ENCODE measurements at places on chromosomes 12 and 14.

DNA sequence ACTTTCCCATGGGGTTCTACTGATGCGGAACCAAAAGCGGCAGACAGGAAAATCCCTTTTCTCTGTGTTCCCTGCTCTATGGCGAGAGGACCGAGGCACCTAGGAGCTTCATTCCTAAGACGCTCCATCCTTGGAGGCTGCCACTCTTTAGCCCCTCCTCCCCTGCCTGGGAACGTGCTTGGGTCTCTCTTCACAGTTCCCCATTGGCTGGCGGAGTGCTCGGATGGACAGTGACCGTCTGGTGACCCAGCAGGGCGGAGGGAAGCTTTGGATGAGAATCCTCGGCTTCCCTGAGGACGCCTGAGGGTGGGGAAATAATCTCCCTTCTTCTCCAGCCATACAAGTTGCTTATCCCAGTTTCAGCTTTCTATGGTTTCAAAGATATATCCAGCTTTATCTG is 37.3 kb downstream of the KCNA5 start:
- DNase-seq: no peak

GRCh38 chr14:60294411-60295069 is 45.5 kb downstream of the PPM1A start:
- DNase-seq: no peak

DNA sequence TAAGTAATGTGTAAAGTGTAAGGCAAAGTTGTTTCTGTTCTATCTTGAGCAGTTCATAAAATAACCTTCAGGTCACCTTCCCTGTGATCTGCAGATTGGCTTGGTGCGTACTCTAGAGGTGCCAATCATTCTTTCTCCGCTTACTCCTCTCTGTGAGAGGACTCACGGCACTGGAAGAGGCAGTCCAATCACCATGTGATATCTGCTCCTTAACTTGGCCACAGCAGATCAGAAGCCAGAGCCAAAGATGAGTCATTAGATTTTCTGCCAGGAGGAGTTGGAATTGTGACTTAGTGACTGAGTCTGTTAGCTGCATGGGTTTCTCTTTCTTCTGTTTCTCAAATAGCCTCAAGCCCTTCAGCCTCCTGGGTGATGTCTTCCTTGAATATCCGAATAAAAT is 165.5 kb downstream of the SLC41A2 start:
- no peak for DNase-seq

DNA sequence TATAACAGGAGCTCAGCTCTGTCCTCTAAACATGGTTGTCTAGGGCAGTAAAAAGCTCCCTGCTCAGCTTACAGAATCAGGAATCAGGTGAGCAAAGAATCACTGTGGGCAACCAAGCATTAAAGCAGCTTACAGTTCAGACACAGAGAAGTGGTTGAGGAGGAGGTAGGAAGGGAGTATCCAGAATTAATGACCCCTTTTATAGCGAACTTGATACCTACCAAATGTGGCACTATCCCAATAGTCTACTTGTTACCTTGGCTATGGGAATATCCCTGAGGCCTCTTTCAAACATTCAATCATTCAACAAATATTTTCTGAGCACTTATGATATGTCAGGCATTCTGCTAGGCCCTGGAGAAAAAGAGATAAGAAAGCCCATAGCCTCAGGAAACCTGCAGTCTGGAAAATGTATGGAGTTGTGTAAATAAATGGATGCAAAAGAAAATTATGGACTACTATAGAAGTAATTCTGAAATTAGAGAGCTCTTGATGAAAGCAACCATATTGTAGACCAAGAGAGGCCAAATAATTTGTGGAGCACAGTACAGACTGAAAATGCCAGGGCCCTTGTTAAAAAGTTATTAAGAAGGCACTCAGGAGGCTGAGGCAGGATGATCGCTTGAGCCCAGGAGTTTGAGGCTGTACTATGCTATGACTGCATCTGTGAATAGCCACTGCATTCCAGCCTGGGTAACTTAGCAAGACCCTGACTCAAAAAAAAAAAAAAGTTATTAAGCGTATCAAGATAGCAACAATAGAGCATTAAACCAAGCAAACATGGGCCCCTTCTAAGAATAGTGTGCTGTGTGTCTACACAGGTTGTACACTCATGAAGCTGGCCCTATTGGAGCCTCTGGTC is 134.0 kb upstream of the CPSF6 start:
- DNase-seq: no peak

GRCh38 chr12:93390031-93390430 is 12.3 kb downstream of the NUDT4 start:
- DNase-seq: no peak

DNA sequence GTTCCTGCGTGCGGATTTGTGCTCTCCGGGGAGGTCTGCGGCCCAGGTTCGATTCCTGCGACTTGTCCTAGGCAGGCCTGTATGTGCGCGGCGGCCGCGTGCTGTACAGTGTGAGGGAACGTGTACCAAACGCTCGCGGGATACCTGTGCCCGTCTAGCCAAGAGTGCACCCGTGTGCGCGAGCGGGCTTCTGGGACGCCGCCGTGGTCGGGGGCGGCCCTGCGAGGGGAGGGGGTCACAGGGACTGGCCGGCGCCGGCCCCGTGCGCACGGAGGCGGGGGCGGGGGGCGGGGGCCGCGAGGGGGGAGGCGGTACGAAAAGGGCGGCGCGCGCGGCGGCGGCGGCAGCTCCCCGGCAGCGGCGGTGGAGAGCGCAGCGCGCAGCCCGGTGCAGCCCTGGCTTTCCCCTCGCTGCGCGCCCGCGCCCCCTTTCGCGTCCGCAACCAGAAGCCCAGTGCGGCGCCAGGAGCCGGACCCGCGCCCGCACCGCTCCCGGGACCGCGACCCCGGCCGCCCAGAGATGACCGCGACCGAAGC is at the start of gene DLK1:
TSS of gene DLK1 (plus strand) at position 343 of the 536 bp plus-strand sequence. CDS start at position 520, 177 bp downstream.
- no peak for DNase-seq

DNA sequence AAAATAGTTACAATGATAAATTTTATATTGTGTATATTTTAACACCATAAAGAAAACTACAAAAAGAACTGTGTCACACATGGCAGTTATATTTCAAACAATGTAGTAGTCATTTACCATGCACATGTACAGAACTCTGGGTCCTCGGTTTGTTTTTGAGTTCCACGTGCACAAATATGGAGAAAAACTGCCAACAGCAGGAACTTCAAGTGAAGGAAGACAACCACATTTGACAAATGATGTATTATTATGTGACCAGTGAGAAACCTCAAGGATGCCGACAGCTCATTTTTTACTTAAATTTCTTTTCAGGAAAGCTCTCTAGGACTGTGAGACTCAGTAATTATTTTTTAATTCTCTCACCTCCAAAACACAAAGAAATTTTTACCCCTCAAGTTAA is 244.2 kb upstream of the USP15 start:
- no peak for DNase-seq

- DNase-seq: no peak
These were observed 59.7 kb upstream of the FAM222A start for GRCh38 chr12:109653890-109654289.

DNA sequence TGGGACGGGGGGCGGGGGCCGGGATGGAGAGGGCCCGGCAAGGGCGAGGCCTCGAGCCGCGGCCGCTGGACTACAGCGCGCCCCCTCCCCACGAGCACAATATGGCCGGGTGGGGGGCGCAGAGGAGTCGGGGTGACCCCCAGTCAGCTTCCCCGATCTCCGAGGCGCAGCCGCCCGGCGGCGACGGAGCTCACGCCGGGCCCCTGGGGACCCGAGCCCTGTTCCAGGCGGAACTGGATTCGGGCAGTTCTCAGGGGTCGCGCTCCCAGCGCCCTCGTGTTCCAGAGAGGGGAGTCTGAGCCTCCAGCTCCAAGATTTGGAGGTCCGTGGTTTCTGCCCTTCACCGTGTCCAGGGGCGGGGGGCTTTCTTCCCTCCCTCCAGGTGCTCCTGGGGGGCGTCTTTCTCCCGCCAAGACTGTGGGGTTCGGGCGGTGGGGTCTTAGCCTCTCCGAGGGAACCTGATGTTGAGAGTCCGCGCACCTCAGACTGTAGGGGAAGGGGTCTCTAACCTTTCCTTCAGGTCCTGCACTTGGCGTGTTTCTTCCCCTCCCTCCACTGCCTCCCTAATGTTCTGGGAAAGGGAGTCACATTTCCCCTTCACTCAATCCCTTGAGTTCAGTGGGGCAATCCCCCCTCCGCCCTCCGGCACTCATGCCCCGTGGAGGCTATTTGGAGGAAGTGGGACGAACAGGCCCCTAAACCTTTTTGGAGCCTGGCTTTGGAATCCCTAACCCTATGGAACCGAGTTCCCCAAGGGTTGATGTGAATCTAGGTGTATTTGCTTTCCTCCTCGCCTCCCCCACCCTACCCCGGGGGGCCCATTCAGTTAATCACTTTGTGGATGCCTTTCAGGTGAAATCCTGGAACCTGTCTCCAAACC is 584 bp downstream of the ACVR1B start:
- peak; percentile 27 for DNase-seq

- DNase-seq: no peak
These were observed 242.7 kb downstream of the PRKD1 start for GRCh38 chr14:29684926-29685325.
